ENCODE measurements at places on chromosomes 12 and 14.
A peak's percentile ranks its signal among the peaks of the same experiment; 100 is the strongest.

GRCh38 chr14:42378274-42378673 is 771.6 kb downstream of the LRFN5 start:
- no peak for DNase-seq

DNA sequence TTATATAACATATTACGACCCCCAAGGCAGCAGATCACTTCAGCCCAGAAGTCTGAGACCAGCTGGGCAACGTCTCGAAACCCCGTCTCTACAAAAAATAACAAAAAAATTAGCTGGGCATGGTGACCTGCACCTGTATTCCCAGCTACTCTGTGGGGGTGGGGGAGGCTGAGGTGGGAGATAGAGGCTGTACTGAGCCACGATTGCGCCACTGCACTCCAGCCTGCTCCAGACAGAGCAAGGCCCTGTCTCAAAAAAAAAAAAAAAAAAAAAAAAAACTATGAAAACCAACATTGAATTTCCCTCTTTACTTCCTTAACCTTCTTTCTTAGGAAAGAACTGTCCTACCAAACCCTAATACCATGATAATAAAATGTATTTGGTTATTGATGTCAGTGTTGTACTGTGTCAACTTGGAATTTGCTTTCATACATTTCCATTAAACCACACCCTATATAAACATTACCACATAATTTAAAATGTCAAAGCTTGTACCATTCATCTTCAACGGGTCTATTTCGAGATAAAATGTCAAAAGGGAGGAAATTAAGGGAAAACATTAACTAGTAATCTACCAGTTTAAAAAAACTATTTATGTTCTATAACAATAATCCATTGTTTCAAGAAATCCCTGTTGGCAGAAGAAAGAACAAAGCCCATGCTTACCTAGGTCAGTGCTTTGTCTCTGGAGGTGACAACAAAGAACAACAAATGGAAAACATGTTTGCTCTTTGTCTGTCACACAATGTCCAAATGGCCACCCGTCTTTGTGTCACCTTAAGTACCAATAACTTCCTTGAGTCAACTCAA is 17.4 kb downstream of the GALNT4 start:
- DNase-seq = no peak

- no peak for DNase-seq
These were observed 624 bp downstream of the RIN3 start for GRCh38 chr14:92513966-92514843.

DNA sequence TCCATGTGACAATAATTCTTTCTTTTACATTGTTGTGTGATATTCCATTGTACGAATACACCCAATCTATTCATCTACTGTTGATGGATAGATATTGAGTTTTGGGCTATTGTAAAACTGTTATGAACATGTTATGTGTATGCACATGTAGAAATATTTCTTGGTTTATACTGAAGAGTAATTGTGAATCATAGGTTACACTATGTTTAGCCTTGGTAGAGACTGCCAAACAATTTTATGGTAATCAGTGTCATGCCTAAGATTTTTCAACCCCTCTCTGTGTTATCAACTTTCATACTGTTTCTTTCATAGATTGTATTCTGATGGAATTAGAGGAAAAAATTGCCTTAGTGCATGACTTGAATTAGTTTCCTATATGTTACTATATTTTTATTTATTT is 39.5 kb downstream of the FRMD6 start:
- DNase-seq = no peak

- no peak for DNase-seq
These were observed 10.3 kb downstream of the KIF26A start for GRCh38 chr14:104148433-104149277.

- DNase-seq = no peak
These were observed 1.8 kb upstream of the FAM222A start for GRCh38 chr12:109711596-109712461.

- no peak for DNase-seq
These were observed 1.7 kb downstream of the MMP17 start for GRCh38 chr12:131829791-131830334.

GRCh38 chr12:63232896-63233295 is 81.9 kb upstream of the AVPR1A start:
- no peak for DNase-seq

DNA sequence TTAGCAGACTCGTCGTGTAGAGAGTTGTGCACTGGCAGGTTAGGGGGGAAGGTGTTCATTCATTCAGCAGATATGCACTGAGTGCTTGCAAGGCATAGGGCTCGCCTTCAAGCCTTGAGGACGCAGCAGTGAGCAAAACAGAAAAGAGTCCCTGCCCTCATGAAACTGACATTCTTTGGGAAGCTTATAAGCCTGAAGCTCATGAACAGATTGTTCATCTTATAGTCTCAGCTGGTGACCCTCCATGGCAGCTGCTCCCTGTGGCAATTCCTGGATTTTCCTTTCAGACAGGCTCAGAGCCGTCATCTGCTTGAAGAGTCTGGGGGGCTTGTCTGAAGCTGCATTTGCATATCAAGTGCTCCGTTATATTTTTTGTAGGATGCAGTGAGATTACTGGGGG is 148.4 kb downstream of the PRKCH start:
- no peak for DNase-seq

- DNase-seq = no peak
These were observed 39.8 kb downstream of the ELK3 start for GRCh38 chr12:96233939-96234461.

GRCh38 chr14:55747186-55747585 is 167.2 kb downstream of the KTN1 start:
- no peak for DNase-seq

- no peak for DNase-seq
These were observed 2.9 kb upstream of the PTHLH start for GRCh38 chr12:27975222-27976136.

GRCh38 chr12:122030424-122031035 is 8.8 kb downstream of the BCL7A start:
- no peak for DNase-seq

DNA sequence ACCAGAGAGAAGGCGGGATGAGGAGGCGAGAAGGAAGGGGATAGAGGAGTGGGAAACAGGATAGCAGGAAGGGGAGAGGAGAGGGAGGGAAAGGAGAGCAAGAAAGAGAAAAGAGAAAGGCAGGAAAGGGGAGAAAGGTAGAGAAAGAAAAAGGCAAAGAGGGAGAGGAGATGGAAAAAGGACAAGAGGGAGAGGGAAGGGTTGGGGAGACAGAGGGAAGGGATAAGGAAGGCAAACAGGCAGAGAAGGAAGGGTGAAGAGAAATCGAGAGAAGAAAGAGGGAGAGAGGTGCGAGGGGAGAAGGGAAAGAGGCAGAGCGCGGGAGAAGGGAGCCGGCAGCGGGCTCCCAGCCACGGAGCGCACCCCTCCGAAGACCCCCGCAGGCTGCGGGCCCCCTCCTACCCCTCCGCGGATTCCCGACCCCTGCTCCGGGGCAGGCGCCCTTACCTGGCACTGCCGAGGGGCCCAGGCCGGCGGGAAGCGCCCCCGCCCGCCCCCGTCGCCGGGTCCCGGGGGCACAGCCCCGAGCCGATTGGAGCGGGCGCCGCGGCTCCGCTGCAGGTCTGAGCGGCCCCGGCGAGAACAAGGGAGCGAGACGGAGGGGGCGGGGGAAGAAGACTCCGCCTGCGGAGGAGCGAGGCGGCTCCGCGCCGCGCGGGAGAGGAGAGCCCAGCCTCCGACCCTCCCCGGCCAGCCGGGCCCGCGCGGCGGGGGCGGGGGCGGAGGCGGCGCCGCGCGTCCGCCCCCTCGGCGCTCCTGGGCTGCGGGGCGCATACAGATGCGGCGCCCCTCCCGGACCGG is at the start of gene CDH24:
Gene CDH24 (minus strand): TSS at position 565 of the 801 bp plus-strand sequence. CDS start 1,787 bp downstream, outside the sequence.
- DNase-seq = peak; percentile 59

DNA sequence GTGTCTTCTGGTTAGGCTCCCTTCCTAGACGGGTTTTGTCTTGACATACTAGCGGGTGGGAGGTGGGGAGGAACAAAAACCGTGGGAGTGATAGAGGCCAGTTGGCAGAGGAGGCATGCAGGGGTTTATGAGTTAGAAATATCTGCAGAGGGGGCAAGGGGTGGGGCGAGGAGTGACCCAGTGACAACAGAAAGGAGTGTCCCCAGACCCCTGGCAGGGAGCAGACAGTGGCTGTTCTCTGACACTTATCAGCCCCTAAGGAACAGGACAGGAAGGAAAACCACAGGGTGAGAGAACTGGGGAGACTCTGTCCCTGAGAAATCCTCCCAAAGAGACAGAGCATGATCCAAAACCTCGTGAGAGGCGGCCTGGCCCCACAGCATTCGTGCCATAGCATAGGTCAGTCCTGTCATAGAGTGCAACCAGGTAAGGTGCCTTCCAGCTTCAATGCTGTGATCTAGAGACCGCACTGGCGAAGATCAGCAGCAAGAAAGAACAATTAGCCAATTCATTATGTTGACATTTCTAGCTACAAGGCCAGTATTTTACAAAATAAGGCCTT is 141.4 kb downstream of the CRADD start:
- DNase-seq = no peak

DNA sequence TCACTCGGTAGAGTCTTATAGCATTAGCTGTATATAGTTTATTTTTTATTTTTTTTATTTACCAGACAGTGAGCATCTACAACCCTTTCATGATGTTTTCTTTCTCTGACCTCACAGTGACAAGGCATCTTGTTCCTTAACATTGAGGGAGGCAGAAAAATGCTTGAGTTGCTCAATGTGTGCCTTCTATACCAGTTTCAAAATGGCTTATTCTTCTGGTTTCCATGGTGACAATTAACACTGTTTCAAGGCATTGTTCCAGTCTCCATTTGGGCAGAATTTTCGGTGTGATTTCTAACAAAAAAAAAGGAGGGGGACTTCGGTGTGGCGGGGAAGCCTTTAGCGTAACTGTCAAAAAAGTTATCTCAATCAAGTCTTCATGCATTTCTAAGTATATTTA is 209.7 kb upstream of the NPAS3 start:
- DNase-seq = no peak

GRCh38 chr12:15700595-15700994 is 88.6 kb downstream of the EPS8 start:
- no peak for DNase-seq

DNA sequence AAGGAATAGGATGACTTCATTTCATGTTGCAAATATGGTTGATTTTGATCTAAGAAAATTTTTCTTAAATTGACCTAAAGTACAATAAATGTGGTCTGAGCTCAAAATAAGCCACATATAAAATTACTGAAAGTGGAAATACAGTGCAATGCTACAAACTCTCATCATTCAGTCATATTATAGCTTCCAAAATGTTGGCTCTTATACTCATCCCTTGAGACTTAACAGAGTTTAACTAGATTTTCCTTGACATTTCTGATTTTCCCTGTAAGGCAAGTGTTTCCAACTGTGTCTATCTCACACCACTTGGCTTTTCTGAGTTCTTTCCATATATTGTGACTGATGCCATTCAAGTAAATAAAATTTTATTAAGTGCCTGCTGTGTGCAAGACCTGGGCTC is 123.7 kb upstream of the NTF3 start:
- no peak for DNase-seq

DNA sequence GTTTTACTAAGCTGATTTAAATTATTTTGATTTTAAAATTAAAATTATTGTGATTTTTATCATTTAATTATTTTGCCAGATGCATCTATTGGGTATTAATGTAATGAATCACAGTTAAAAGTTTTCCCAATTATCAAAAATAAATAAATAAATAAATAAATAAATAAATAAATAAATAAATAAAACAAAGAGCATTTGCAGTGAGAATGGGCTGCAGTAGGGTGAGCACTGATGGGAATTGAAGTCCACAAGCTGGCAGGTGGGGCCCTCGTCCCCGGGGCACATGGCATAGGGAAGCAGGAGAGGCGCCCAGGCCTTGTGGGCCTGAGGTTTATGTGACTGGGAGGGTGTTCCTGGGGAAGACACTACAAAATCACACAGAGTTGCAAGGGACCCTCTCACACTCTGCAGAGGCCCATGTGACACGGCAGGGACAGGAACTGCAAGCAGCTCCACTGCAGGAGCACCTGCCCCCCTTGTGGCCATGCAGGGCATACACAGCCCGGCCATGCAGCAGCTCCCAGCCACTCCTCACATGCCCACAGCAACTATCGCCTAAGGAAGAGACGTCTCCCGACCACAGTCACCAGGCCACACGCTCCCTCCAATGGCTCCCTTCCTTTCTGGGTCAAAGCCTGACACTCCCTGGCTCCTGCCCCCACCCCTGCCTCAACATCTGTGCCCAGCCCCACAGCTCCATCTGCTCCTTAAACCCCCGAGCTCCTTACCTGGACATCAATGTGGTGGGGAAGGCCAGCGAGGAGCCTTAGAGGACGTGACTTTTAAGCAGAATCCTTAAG is 256.3 kb upstream of the SFSWAP start:
- no peak for DNase-seq

- no peak for DNase-seq
These were observed 55.2 kb upstream of the RIN3 start for GRCh38 chr14:92458136-92459029.

- DNase-seq = no peak
These were observed 42.6 kb upstream of the MED13L start for GRCh38 chr12:116319898-116320621.

DNA sequence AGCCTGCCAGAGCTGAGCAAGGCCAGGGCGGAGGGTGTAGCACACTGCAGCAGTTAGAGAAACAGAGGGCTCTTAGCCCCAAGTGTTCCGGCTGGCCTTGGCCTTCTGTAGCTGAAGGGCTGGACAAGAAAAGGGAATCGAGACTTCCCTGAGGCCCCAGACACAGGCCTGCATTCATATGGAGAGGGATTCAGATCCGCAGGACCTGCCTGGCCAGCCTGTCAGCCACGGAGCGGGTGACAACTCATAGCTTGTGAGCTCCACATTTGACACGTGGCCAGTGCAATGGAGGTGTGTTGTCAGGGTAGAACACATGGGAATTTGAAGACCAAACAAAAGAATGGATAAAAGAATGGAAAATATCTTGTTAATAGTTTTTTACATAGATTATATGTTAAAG is 182.2 kb upstream of the GSC start:
- DNase-seq = no peak

- DNase-seq = no peak
These were observed 82.8 kb upstream of the SINHCAF start for GRCh38 chr12:31408763-31409162.

GRCh38 chr14:47543459-47543858 is 131.9 kb downstream of the MDGA2 start:
- DNase-seq = no peak

DNA sequence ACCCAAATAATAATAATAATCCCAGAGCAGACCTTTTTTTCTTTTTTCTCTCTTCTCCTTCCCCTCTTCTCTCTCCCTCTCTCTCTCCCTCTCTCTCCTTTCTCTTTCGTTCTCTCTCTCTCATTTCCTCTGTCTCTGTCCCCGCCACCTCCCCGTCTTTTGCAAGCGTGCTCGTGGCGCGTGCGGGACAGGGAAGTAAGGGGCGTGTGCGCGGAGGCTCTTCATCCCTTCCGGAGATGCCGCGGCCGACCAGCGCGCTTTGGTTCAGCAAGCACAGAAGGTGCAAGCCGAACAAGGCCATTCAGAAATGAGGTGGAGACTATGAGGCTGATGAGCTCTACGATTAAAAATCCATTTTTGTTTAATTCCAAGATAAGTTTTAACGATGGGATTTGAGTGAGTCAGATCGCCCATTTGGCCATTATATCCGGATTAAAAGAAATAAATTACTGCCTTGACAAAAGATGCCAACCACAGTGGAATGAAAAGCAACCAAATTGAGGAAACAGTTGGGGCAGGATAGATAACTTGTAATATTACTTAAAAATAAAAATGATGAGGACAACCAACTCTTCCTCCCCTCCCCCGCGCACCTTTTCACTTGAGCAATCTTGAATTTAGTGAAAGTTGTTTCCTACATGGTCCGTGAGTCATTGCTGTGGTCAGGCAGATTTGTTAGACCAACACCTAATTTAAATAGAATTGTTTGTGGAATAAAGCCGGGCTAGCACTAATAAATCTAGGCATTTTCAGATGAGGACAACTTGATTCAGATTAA is 1.2 kb upstream of the AMIGO2 start:
- peak; percentile 25 for DNase-seq

All from T follicular helper cell (primary cell).